ENCODE measurements at places on chromosomes 11 and 22.

DNA sequence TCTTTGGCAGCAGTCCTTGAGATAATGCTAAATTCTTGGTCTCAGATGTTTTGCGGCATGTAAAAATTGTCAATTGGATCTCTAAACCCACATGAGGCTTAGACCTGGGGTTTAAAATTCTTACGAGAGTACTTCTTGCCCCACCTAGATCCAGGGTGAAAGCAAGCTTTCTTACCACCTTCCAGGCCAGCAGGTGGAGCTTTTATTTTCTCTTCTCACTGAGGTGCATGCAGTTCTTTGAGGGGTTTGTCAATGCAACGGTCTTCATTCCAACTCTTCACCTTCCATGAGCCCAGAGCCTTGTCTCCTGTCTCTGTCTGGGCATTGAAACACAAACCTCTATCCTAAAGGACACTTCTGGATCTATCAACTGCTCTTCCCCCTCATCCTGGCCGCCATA is 154.1 kb downstream of the MYO18B start:
- DNase-seq = no peak

- no peak for DNase-seq
Measured at GRCh38 chr11:15947681-15948648, 408.4 kb downstream of the SOX6 start.

DNA sequence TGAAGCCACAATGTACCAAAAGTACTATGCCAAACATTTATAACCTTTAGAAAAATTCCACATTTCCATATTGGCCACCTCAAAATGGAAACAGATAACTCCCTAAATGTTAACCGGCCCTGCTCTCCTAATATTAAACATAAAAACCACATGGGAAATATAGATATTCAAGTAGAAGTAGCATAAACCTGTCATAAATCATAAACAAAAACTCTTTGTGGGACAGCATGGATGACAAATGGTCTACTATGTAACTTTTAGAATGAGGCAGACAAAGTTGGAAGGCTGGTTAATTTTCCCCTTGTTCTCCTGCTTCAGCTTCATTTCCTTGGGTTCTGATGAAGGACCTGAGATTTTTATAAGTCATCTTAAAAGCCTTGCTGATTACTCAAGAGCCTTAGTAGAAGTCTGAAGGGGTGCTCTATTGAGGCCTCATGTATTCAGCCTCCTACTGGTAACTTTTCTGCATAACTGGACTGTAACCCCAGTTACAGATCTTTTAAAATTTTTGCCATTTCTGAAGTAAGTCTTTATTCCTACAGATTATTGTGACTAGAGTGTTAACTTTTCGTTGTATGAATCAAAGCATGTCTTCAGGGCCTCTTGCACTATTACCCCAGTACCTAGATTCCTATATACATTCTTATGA is 116.4 kb downstream of the STIM1 start:
- no peak for DNase-seq

- DNase-seq = no peak
Measured at GRCh38 chr11:105108247-105108646, 31.3 kb downstream of the CARD18 start.

GRCh38 chr11:33835143-33835878 is 56.6 kb downstream of the LMO2 start:
- DNase-seq = no peak

DNA sequence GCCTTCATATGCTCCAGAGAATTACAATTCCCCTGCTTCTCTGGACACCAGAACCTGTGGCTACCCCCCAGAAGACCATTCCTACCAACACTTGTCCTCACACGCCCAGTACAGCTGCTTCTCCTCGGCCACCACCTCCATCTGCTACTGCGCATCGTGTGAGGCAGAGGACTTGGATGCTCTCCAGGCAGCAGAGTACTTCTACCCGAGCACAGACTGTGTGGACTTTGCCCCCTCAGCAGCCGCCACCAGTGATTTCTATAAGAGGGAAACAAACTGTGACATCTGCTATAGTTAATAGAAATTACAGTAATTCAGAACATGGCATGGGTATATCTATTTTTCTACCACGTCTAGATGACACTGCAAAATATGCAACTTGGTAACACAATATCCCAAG is 9.8 kb downstream of the POU2AF3 start:
- no peak for DNase-seq

Measured in activated T-helper 1 cell treated with anti-CD3 and anti-CD28 coated beads, Interleukin-2, amount 50 U/mL, for 16 hours (primary cell).